ENCODE measurements at places on chromosomes 4 and X.
A peak's percentile ranks its signal among the peaks of the same experiment; 100 is the strongest.

- DNase-seq: no peak
Measured at GRCh38 chrX:111035256-111035655, 60.7 kb upstream of the PAK3 start.

GRCh38 chrX:22147214-22147613 lies 115.1 kb downstream of the PHEX start:
- no peak for DNase-seq

DNA sequence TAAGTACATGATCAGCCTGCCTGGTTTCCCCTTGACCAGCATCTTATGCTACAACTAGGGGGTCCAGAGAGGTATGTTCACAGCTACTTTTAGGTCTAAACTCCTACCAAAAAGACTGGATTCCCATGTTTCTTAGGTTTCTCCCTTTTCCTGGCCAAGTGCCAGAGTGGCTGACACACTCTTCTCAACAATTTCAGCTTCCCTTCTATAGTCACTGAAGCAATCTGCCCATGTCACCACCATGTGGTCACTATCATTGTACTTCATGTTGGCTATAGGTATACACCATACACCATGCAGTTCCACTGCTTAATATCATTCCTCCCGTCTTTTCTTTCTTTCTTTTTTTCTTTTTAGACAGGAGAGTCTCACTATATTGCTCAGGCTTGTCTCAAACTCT lies 66.9 kb downstream of the KLHL13 start:
- DNase-seq: no peak

DNA sequence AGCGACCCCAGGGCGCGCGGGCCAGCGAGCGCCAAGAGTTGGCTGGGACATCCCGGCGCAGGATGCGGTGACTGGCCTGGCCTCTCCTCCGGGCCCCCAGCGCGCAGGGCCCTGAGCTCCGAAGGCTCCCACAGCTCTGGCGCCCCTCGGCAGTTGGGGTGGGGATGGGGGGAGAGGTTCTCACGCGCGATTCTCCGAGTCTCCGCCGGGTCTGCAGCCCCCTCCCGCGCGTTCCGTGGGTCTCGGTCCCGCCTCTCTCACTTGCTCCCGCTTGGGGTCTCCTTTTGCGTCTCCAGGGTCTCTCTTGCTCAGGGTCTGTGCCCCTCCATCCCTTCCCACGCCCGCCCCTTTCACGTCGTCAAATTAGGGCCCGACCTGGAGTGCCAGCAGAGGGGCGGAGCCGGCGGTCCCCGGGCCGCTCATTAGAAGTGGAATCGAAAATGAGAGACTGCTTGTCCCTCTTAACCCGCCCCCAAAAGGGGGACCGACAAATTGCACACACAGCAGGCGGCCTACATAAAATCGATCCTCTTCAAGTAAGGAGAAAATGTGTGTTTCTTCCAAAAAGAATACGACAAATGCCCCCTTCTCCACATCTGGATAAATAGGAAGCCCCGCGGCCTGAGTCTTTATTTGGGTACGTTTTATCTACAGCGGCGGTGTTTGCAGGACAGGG lies 877 bp upstream of the NKX1-1 start:
- no peak for DNase-seq

DNA sequence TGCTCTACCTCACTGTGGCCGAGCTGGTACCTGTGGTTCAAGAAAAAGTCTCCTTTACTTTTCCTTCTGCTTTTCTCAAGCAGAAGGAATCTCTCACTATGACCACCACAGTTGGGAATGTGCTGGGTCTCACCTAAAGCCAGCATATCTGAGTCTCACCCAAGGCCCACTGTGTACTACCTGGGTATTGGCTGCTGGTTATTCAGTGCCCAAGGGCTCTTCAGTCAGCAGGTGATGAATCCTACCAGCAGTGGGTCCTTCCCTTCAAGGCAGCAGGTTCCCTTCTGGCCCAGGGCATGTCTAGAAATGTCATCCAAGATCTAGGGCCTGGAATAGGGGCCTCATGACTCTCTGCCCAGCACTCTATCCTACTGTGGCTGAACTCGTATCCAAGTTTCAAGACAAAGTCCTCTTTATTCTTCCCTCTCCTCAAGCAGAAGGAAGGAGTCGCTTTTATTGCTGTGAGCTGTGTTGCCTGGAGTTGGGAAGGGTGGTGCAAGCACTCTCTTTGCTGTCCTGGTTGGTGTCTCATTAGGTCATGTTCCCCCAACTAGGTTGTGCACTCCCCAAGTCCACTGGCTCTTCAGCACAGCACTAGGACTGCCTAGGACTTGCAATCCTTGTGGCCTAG lies 6.1 kb downstream of the CXCL10 start:
- no peak for DNase-seq

- no peak for DNase-seq
Measured at GRCh38 chr4:5164221-5164912, 113.1 kb downstream of the STK32B start.

GRCh38 chr4:173167758-173168395 lies 734 bp upstream of the GALNT7 start:
- peak; percentile 47 for DNase-seq

GRCh38 chr4:26823583-26823982 lies 37.1 kb upstream of the STIM2 start:
- no peak for DNase-seq

GRCh38 chr4:60013464-60014184 lies 1186.5 kb upstream of the ADGRL3 start:
- DNase-seq: no peak

GRCh38 chr4:181219783-181220416 lies 1023.3 kb upstream of the TENM3 start:
- DNase-seq: no peak

DNA sequence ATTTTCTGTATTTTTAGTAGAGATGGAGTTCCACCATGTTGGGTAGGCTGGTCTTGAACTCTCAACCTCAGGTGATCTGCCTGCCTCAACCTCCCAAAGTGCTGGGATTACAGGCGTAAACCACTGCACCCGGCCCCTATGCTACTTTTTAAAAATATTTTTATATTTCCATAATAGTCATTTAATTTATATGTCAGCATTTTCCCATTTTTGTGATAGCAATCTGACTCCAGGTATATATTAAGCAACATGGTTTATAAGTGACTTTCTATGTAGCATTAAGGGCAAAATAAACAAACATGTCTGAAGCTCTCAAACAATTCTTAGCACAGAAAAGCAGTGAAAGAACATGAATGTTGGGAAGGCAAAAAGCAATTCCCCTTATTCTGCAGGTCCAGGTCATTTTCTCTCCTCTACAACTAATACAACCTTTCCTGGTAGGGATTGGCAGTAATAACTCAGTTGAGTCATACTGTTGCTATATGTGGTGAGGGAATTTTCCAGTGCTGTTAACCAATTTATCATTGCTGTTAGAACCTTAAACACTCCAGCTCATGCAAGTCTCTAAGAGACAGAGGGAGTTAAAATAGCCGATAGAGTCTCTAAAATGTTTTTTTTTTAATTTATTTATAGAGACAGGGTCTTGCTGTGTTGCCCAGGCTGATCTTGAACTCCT lies 24.0 kb downstream of the SMIM14 start:
- peak; percentile 19 for DNase-seq

DNA sequence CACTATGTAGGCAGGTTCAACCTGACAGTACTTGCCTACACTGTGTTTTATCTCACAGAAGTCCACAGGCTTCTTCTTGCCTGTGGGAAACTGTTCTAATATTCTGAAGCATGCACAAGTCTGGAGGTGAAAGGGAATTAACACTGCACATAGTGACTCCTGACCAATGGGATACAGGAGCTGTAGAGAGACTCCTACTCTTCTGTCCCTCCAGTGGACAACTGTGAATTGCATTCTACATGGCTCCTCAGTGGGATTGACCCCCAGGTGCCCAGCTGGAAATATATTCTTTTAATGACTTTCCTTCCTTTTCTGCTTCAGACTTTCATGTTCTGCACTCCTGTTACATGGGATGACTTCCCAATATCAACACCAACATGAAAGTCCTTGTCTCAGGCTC lies 8.2 kb upstream of the YIPF6 start:
- DNase-seq: no peak

DNA sequence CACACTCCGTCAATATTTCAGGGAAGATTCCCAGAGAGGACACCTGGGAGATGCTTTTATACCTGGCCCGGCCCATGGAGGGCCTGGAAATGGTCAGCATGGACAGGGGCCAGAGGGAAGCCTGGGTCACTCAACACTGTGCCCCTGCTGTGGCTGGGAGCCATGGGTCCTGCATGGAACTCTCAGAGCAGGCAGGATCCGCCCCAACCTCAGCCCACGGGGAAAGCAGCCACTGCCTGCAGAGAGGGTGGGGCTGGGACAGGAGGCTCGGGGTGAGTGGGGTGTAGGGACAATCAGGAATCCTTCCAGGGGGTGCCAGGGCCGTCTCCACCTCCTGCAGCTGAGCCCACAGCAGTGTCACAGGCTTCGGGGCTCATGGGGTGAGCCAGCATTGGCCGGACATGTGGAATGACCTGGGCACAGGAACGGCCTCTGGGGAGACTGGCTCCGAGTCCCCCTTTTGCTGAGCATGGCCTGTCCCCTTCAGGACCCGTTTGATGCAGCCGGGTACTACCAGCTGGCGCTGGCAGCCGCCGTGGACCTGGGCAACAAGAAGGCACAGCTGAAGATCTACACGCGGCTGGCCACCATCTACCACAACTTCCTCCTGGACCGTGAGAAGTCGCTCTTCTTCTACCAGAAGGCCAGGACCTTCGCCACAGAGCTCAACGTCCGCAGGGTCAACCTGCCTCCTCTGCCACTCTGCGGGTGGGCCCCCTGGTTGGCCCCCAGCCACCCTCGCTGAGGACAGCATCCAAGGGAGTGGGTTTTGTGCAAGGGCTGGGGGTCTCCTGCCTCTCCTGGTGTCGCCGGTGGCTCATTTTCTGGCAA lies 29.1 kb upstream of the HTRA3 start:
- DNase-seq: no peak

DNA sequence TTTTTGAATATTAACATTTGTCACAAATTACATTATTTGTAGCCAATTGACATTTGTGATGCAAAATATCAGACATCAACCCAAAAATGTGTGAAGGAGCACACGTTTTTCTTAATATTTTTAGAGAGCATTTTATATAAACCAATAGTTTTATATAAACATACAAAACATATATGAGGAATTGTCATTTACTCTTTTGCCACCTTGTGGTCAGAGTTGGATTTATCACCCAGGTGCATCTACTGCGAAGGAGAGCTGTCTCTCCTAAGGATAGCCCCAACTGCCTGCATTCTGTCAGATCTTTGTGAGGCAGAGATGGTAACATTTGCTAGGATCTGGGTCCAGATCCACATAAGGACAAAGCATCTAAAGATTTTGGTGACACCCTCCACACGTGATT lies 2.5 kb upstream of the USP27X start:
- DNase-seq: peak; percentile 14
